Astrocyte of the spinal cord (primary cell): ENCODE measurements at places on chromosomes 7 and 10.

DNA sequence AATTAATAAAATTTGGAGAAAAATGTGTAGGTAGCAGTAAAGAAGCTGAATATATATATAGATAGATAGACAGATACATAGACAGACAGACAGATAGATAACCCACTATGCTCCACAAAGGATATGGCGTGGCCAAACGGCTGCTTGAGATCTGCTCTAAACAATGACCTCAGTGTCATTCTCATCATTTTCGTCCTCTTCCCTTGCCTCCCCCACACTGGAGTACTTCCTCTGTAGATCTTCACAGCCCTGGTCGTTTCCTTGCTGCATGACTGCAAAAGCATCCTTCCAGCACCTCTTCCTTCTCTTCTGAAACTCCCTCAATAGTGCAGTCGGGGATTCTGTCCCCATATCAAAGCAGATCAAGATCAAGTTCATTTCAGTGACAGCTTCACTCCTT, 35.6 kb upstream of the ATP6V0A4 start:
- DNase-seq = no peak

DNA sequence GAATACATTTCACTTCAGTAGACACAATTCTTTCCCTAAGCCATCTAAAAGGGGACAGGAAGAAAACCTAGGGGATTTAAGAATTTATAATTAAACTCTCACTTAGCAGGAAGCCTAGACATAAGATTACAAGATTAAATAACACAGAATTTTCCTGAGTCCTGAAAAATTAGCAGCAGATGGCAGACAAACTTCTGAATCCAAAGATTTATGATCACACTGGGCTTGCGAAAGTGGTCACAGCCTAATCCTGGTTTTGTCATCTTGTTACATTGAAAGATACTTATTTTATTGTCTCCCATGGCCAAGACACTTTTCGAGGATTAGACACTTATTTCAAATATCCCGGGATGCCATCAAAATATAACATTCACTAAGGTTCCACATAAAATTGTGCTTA, 2.9 kb downstream of the ERLIN1 start:
- DNase-seq = no peak

- DNase-seq = no peak
Observed at GRCh38 chr10:19209319-19209718, 160.7 kb downstream of the MALRD1 start.

DNA sequence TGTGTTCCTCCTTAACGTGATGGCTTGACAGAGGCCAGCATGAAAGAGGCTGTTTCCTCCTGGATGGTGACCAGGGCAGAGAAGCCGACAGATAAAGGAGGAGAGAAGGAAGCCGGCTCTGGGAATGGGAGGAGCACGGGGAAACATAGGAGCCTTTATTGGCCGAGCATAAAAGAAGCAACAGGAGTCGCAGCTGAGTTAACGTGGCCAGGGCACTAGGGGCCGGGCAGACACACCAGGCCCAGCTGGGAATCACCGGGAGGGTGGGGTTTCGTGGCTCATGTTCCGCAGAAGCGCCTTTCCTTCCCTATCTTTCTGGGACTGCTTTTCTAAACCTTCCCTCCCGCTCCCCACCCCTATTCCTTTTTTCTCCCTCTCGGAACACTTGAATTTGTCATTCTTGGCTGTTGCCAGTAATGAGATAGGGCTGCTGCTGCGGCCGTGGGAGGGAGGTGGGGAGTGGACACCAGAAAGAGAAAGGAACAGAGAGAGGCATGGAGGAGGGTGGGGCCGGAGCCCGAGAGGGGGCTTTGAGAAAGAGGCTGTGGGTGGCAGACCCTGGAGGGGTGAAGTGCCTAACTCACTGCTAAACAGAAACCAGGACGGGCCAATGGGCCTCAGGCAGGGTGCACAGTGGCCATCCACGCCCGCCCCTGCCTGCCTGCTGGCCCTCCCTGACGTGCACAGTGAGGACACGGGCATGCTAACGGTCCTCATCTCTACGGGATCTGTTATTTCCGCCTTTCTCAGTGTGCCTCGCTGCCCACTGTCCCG, 65.2 kb downstream of the COL13A1 start:
- peak; percentile 91 for DNase-seq

DNA sequence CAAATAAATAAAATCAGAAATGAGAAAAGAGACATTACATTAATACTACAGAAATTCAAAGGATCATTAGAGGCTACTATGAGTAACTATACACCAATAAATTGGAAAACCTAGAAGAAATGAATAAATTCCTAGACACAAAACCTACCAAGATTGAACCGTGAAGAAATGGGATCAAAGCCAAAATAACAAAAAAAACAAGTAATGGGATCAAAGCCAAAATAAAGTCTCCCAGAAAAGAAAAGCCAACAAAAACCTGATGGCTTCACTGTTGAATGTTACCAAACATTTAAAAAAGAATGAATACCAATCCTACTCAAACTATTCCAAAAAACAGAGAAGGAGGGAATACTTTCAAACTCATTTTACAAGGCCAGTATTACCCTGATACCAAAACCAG, 20.0 kb downstream of the GSDME start:
- DNase-seq = peak; percentile 38

DNA sequence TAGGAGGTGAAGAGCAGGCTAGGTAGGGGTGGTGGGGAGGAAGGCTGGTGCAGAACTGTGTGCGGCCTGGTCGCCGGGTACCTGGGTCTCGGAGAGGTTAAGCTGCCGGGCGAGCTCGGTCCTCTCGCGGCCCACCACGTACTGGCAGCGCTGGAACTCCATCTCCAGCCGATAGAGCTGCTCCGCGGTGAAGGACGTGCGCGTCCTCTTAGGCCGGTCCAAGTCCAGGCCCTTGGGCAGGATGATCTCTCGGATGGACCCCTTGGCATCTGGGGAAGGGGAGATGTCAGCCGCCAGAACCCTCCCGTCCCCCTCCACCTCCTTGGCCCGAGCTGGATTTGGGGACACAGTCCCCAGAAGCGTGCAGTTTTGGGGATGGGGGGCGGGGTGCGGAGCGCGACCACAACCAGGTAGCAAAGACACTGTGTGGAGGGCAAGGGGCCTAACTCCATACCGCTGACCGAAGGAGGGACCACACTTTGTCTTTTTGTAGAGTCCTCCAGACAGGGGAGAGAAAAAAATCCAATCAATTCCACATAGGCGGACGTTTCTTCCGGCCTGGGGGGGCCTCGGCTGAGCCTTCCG, 1.6 kb downstream of the VAX1 start:
- no peak for DNase-seq

DNA sequence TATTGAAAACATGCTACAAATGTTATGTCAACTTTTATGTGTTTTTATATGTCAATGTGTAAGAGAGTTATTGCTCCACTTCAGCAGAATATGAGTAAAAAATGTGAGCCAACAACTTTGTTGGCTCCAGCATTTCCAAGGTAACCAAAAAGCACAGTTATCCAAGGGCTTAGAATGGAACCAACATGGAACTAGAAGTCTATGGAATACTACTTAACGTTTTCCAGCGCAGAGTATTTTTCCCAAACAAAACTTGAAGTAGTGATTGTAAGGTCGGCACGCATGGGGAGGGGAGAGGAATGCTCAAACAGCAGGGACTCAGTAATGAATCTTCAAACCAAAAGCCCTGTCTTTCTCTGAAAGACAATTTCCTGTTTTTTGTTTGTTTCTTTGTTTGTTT, 45.0 kb upstream of the TSPAN13 start:
- no peak for DNase-seq

GRCh38 chr10:121313119-121313875, 284.9 kb downstream of the FGFR2 start:
- DNase-seq = no peak

DNA sequence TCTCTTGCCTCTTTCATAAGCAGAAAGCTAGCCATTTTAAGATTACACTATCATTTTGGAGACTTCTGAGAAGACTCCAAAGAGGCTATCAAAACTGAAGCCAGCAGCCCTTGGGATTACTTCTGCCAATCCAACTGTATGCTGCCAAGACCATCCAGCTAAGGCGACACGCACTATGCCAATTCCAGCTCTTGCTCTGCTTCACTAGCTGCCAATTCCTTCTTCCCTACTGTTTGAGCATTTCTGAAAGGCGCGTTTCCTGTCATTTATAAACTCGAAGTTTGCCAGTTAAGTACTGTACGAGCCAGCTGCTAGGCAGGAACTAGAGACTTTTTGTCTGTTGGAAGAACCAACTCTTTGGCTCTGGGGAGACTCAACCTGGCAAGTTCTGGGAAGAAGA, 36.5 kb downstream of the MALSU1 start:
- DNase-seq = no peak

DNA sequence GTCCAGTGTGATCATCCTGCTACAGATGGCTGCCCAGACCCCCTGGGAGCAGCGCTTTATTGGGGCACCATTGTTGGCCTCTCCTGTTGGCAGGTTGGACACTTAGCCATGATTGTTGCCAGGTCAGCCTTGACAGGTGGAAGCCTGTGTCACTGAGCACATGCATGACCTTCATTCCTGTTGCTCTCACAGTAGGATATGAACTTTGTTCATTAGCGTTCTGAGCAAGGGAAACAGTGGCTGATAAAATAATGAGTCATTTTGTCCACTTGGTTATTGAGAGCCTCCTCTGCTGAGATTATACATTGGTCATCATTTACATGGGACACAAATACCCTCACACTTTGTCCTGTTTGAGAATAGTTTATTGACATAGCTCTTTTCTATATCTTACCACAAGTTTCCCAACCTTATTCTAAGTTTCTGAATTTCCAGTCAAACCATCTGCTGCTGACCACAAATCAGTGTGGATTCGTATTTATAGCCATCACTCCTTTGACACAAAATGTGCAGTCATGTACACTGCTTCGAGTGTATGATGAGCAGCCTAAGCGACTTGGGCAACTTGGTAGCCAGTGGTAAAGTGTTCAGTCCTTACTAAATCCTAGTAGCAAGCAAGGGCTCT, 102.6 kb downstream of the TPST1 start:
- DNase-seq = peak; percentile 67

DNA sequence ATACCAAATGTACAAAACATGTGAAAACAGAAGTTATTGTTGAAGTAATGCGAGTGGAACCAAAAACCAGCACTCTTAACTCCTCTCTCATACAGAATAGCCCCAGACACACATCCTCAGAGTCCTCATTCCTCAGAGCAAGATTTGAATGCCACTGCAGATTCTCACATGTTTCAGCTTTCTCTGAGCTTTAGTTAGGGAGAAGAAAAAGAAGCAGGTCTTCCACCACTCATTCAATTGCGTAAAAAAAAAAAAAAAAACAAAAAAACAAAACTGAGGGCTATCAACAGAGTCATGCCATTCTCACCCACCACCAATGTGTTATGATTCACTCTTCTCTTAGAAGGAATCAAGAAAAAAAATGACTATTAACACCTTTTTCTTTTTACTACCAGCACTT, 287.7 kb downstream of the IPMK start:
- DNase-seq = no peak

DNA sequence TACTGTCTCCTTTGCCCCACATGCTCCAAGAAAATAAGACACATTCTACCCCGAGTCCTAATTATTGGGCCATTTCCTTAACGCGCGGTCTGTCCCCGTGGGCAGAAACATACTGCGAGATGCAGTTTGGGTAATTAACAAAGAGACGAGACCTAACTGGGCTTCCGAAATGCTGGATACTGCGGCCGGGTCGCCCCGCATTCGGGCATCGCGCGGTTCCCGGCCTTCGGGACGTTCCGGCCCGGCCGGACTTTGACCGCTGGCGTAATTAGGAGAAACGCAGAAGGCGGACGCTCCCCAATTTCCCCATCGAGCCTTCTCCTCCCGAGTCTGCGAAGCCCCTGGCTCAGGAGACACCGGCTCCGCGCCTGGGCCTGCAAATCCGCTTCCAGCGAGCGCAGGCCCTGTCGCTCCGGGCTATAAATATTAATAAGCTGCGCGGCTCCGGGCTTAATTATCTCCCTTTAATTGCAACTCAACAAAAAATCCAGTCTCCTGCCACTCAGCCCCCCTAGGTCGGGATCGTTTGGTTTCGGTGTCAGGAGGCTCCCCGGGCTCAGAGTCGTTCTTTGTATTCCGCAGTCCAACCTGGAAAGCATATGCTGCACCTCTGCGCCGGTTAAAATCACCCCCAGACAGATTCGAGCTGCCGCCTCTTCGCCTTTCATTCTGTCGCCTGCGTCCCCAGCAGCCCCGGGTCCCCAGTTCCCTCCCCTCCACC, 131.5 kb downstream of the SPAG6 start:
- no peak for DNase-seq

DNA sequence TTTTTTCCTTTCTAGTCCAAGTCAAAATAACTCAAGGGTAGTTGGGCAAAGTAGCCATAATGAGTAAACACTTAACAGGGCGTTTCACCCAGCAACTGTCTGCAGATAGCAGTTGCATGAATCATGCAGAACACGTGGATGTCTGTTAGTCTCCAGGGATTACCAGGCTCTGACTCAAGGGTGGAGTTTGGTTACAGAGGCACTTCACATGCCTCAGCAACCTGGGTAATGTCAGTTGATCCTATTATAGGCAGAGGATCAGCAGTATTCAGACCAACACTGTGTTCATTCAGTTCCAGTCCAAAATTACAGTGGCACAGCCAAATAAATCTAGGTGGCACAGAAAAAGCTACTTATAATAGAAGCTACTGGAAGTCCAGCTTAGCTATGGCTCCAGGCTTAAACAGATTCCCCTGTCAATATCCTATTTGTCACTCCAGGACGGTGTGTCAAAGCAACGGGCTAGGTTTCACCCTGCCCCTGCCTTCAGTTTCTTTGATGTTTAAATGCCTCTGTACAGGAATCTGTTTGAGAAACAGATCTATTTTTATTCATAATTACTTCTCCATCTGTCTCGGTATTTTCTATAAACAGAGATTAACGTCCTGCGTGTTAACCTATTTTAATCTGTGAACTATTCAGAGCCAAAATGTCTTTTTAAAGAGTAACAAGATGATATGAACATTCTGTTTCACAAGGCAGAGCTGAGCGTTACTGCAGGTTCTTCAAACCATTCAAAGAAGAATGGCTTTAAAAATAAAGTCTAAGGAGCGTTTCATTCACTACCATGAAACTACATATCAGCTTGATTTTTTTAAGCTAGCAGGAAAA, 162.6 kb upstream of the AKR1E2 start:
- DNase-seq = peak; percentile 99

- peak; percentile 50 for DNase-seq
Observed at GRCh38 chr10:370449-370825, 235.2 kb downstream of the ZMYND11 start.

- DNase-seq = no peak
Observed at GRCh38 chr10:51266496-51266895, 192.2 kb downstream of the PRKG1 start.

DNA sequence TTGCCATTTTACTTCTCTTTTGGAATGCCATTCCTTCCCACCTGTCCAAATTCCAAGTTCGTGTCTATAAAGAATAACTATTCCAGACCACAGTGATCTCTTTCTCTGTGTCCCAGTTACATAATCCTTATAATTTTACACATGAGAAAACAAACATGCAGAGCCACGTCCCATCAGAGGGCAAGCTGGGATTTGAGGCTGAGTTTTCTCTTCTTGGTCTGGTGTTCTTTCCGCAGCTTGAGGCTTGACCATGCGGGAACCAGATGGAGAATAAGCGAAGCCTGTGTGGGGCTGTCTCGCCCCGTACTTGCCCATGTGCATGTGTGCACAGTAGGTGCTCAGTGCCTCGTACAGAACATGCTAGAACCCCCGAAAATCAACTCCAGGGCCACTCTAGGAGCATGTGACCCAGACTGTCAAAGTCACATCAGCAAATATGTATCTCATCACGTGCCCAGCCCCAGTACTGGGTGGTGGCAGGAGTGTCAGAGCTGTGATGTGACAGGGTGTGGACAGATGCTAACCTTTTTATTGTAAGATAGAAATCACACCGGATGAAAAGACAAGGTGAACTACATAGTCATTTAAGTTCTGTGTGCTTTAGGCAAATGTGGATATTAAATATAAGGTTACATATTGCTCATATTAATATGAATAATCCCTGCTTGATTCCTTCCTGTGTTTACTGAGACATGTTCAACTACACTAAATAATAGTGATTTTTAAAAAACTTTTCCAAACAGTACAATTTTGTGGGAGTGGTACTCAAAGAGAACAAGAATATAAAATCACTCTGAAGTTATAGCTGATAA, 3.2 kb downstream of the INSIG1 start:
- DNase-seq = no peak
